ENCODE measurements at places on chromosomes 4 and X.

GRCh38 chr4:102037566-102037965 is 247.0 kb downstream of the BANK1 start:
- DNase-seq = peak; percentile 71

DNA sequence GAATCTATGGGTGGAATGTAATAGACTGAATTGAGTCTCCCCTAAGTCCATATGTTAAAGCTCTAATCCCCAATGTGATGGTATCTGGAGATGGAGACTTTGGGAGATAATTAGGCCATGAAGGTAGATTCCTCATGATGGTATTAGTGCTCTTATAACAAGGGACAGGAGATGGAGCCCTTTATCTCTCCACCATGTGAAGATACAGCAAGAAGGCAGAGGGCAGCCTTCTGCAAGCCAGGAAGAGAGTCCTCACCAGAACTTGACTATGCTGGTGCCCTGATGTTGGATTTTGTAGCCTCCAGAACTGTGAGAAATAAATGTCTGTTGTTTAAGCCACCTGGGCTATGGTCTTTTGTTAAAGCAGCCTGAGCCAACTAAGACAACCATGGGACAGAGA is 76.4 kb upstream of the F8A3 start:
- DNase-seq = peak; percentile 22

GRCh38 chr4:8459867-8460445 is 19.4 kb downstream of the TRMT44 start:
- DNase-seq = no peak

GRCh38 chr4:176339936-176340761 is 20.4 kb downstream of the SPCS3 start:
- peak; percentile 37 for DNase-seq

DNA sequence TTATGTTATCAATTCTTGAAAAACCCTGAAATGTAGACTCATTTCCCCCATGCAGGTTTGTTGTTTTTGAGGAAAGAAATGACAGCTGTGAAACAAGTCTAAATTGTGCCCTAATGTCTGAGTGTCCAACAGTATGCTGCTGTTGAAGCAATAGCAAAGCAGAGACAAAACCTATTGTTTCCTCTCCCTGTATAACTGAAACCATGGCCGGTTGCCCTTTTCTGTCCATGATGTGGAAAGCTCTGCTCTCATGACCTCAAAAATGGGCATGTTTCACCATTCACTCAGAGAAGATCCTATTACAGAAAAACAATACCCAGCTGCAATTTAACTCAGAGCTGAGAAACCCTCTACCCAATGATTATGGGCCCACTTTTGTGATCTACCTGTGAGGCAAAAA is 312.6 kb upstream of the FTHL17 start:
- no peak for DNase-seq

Measured in OCI-M1 (cell line).